ENCODE measurements at places on chromosomes 7 and 10. TPM values are rescaled to one million over a fixed set of nuclear protein-coding genes. Genes with fewer than 3 reads are reported as not detected.

DNA sequence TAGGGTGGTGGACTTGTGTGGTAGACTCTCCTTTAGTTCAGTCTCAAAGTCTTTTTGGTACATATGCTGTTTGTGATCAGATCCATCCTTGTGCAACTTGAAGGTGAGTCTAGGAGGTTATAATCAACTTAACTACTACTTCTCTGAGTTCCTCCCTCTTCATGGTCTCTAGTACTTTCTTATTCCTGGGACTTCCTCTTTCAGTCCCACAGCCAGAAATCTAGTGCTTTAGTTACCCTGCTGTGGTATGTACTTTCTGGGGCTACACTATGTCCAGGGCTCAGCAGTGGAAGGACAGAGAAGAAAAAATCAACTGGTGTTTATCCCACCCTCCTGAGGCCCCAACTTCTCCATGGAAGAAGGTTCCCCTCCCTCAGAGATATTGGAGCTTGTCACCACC is 19.4 kb upstream of the ATAD1 start:
- H3K27me3 ChIP-seq: no peaks in the 10 kb centered on the region
- H3K36me3 ChIP-seq: no peaks in the 10 kb centered on the region
- DNase-seq: no peak
- no peak overlapping the region for H3K27ac ChIP-seq

- no peaks in the 10 kb centered on the region for H3K27me3 ChIP-seq
- H3K4me3 ChIP-seq: no peak overlapping the region
- peaks cover 38% of the 10 kb centered on the region for H3K36me3 ChIP-seq
- no peak for DNase-seq
- H3K4me1 ChIP-seq: no peaks in the 10 kb centered on the region
Measured at GRCh38 chr7:10931161-10931560, 42.5 kb upstream of the PHF14 start.

Gene CRTAC1
- total RNA-seq: not detected

Gene LOXL4
- 8.1 TPM for total RNA-seq

Gene FGF8
- 123 TPM for total RNA-seq

Gene SFTPA1
- not detected for total RNA-seq

GRCh38 chr10:44934416-44935200 is 23.5 kb downstream of the TMEM72 start:
- no peak overlapping the region for H3K27ac ChIP-seq
- H3K36me3 ChIP-seq: no peaks in the 10 kb centered on the region
- no peak for DNase-seq
- H3K4me1 ChIP-seq: peaks cover 11% of the 10 kb centered on the region
- H3K4me3 ChIP-seq: no peak overlapping the region
- no peaks in the 10 kb centered on the region for H3K27me3 ChIP-seq

- H3K4me1 ChIP-seq: peaks cover 5% of the 10 kb centered on the region
- H3K4me3 ChIP-seq: no peak overlapping the region
- no peaks in the 10 kb centered on the region for H3K36me3 ChIP-seq
- DNase-seq: no peak
- H3K27me3 ChIP-seq: no peaks in the 10 kb centered on the region
- H3K27ac ChIP-seq: no peak overlapping the region
Measured at GRCh38 chr7:16918288-16918895, 36.6 kb upstream of the AGR3 start.

GRCh38 chr7:141541375-141541774 is 9.8 kb upstream of the AGK start:
- H3K4me1 ChIP-seq: no peaks in the 10 kb centered on the region
- no peaks in the 10 kb centered on the region for H3K36me3 ChIP-seq
- no peak overlapping the region for H3K27ac ChIP-seq
- no peaks in the 10 kb centered on the region for H3K27me3 ChIP-seq
- no peak for DNase-seq

Gene WNT2
- total RNA-seq: 0.06 TPM

- no peaks in the 10 kb centered on the region for H3K36me3 ChIP-seq
- peaks cover 34% of the 10 kb centered on the region for H3K4me1 ChIP-seq
- no peak for DNase-seq
- H3K27me3 ChIP-seq: no peaks in the 10 kb centered on the region
Measured at GRCh38 chr10:120961795-120962755, 110.9 kb downstream of the WDR11 start.

DNA sequence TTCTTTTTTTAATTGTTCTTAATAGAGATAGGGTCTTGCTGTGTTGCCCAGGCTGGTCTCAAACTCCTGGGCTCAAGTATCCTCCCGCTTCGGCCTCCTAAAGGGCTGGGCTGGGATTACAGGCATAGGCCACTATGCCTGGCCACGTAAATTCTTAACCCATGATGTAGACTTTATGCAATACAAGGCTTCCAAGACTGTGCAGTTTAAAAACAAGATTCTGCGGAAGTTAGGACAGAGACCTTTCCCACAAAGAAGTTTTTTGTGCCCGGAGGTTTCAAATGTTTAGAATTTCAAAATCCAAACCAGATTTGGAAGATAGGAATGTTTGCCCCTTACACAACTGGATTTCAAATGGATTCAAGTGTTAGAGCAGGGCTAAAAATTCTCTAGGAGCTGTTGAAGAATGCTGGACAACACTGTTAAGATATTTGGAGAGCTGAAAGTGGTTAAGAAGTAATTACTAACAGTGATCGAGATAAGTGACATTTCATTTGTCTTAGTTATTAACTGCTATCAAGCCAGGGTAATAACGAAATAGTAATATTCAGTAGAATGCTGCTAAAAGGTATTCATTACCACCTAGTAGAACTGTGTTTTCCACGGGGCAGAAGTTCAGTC is 7.4 kb downstream of the APBB1IP start:
- H3K4me1 ChIP-seq: peaks cover 4% of the 10 kb centered on the region
- no peak overlapping the region for H3K4me3 ChIP-seq
- no peak overlapping the region for H3K27ac ChIP-seq

Gene LRIT1
- not detected for total RNA-seq

Gene RPEL1
- total RNA-seq: not detected

- no peak overlapping the region for H3K27ac ChIP-seq
- H3K27me3 ChIP-seq: no peaks in the 10 kb centered on the region
- H3K4me1 ChIP-seq: no peaks in the 10 kb centered on the region
- no peak for DNase-seq
- no peak overlapping the region for H3K4me3 ChIP-seq
Measured at GRCh38 chr10:119625570-119626280, 25.5 kb upstream of the BAG3 start.

GRCh38 chr7:95430864-95431263 is 4.0 kb downstream of the PON2 start:
- DNase-seq: no peak
- peaks cover 25% of the 10 kb centered on the region for H3K36me3 ChIP-seq
- no peak overlapping the region for H3K27ac ChIP-seq
- peaks cover 3% of the 10 kb centered on the region for H3K4me1 ChIP-seq

Gene ZKSCAN1
- 17.7 TPM for total RNA-seq

DNA sequence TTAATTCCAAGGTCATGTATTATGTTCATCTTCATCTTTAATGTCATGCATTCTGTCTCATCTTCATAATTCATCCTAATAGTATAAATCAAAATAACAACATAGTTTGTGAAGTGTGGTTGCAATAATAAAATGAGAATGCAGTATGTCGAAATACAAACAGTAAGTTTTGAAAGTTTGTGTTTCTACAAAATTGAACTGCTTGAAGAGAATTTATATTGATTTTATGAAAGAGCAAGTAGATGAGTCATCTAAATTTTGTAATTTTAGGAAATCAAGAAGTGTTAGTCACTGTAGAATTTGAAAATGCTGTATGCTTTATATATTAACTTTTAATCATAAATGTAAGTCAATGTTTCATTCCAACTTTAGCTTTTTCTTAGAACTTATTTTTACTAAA is 190.5 kb upstream of the PPP1R3A start:
- H3K27ac ChIP-seq: no peak overlapping the region
- H3K27me3 ChIP-seq: no peaks in the 10 kb centered on the region
- H3K4me3 ChIP-seq: no peak overlapping the region
- DNase-seq: no peak

DNA sequence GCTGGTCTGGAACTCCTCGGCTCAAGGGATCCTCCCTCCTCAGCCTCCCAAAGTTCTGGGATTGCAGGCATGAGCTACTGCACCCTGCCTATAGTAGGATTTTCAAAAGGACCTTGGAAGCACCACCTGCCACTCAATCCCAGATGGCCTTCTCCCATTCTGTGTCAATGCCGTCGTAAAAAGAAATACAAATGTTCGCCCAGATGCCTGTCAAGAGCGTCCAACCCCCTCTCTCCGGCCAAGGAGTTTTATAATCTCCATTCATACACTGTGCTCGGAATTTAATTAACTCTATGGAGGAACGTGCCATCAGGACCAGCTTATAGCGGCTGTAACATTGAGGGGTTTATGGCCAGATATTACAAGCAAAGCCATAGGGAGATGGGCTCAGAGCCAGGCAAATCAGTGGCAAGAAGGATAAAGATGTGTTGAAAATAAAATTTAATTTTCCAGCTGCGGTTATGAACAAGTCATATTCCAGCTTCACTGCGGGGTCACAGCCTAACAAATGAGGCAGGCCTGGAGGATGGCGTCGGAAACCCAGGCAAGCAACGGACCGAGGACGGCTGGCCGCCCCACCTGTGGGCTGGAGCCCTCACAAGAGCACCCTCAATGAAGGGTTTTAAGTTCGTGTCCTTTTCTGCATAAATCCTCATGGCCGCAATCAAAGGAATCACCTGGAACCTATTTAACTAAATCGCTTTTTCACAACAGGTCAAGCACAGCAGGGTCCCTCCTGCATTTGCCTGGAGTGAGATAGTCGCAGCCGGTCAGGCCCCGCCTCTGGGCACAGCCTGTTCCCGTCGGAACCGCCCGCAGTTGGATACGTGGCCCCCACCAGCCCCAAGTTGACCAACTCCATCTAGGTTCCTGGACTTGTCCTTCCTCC is 374.5 kb upstream of the FOXK1 start:
- no peak overlapping the region for H3K4me3 ChIP-seq
- no peaks in the 10 kb centered on the region for H3K36me3 ChIP-seq
- no peak overlapping the region for H3K27ac ChIP-seq
- DNase-seq: no peak

DNA sequence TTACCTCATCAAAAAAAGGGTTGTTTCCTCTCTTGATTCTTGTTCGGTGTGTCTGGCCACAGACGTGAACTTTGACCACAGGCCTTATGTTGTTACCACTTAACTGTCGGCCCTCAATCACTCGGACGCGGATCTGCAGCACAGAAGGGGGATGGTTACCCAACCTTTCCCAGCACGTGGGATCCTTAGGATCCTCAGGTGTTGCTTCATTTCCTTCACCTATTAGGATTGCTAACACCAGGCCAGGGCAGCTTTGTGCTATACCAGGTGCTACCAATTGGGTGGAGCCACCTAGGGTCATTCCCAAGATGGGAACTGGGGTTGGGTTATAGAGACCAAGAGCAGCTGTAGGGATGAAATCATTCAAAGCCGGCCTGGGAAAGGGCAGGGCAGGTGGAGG is 73.4 kb downstream of the MYOF start:
- no peak overlapping the region for H3K27ac ChIP-seq
- peaks cover 3% of the 10 kb centered on the region for H3K4me1 ChIP-seq
- no peaks in the 10 kb centered on the region for H3K27me3 ChIP-seq
- no peak for DNase-seq
- no peaks in the 10 kb centered on the region for H3K36me3 ChIP-seq

Gene CRHR2
- not detected for total RNA-seq

DNA sequence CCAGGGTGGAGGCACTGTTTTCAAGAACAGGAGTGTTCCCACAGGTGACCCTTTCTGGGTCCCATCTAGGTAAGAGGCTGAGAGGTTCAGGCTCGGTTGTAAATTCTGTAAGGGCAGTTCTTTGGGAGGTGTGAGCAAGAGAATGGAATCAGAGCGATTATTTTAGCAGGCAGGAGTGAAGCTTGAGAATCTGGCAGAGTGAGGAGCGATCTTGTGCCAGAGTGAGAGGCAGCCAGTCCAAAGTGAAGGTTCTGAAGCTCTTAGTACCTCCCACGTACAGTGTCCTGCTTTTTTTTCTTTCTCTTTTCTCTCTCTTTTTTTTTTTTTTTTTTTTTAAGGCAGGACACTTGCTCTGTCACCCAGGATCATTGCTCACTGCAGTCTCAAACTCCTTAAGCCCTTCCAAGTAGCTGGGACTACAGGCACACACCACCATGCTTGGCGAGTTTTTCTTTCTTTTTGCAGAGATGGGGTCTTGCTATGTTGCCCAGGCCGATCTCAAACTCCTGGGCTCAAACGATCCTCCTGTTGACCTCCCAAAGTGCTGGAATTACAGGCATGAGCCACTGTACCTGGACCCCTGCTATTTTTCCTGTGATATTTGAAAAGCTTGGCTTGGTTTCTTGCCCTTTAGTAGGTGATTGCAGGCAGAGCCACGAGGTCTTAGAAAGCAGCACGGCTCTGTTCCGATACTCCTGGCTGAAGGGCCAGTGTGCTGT is 10.9 kb downstream of the POR start:
- no peak overlapping the region for H3K4me3 ChIP-seq
- H3K27me3 ChIP-seq: no peaks in the 10 kb centered on the region
- no peak for DNase-seq
- H3K4me1 ChIP-seq: no peaks in the 10 kb centered on the region

GRCh38 chr7:10343108-10343507 is 630.6 kb upstream of the PHF14 start:
- H3K4me1 ChIP-seq: no peaks in the 10 kb centered on the region
- H3K4me3 ChIP-seq: no peak overlapping the region
- H3K27ac ChIP-seq: no peak overlapping the region
- no peaks in the 10 kb centered on the region for H3K36me3 ChIP-seq

DNA sequence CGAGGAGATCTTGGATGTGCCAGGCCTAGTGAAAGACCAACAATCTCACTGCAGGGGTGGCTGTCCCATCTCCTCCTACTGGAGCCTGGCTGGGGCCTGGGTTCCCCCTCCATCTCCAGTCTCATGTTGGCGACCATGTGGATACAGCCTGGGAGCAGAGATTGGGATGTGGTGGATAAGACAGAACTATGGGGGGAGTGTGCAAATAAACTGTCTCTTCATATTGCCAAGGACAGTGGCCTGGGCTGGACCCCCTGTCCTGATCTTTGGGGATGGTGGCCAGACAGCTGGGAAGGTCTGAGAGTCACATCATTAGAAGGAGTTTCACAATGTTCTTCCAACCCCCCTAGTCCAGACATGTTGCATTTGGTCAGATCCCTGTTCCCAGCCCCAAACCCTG is 5.8 kb upstream of the MINDY4 start:
- no peaks in the 10 kb centered on the region for H3K4me1 ChIP-seq
- no peak for DNase-seq
- H3K27me3 ChIP-seq: 0 out of 2 replicates have a peak, but pooled peaks cover 3% of the 10 kb centered on the region
- no peaks in the 10 kb centered on the region for H3K36me3 ChIP-seq
- H3K4me3 ChIP-seq: no peak overlapping the region
- no peak overlapping the region for H3K27ac ChIP-seq

DNA sequence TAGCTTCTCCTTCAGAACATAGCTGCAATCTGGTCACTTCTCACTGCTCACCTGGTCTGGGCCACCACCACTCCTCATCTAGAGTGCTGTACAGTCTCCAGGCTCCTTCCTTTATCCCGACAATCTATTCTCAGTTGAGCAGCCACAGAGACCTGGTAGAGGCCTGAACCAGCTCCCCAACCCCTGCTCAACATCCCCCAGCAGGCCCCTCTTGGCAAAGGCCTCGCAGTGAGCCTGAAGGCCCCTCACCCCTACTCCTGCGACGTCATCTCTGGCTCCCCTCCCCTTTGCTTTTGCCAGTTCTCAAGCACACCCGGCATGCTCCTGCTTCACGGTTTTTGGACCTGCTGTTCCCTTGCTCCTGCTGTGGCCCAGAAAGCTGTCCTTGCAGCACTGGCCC is 113.9 kb downstream of the ARHGAP22 start:
- no peaks in the 10 kb centered on the region for H3K4me1 ChIP-seq
- H3K36me3 ChIP-seq: no peaks in the 10 kb centered on the region
- no peak for DNase-seq

Gene TLX1
- total RNA-seq: not detected

Measured in SJCRH30 (cell line).